ENCODE measurements at places on chromosomes 12 and 14.

DNA sequence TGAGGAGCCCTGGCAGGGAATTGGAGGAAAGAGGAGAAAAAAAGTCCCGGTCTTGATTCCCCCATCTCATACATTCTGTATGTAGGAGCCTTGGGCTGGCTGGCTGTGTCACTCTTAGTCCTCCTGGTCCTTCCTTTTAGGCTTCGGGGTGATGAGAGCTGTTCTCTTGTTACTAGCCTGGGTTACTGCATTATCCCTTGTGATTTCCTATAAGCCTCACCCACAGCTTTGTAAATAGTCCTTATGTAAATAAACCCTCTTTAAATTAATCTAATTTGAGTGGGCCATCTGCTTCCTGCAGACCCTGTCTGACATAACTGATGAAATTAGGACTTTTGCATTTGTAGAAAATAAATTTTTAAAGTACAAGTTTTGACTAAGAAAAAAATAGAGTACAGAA lies 19.2 kb downstream of the DNM1L start:
- DNase-seq: no peak

GRCh38 chr14:81819344-81819743 lies 285.7 kb upstream of the SEL1L start:
- no peak for DNase-seq

GRCh38 chr12:221736-222135 lies 7.8 kb upstream of the SLC6A12 start:
- DNase-seq: no peak

DNA sequence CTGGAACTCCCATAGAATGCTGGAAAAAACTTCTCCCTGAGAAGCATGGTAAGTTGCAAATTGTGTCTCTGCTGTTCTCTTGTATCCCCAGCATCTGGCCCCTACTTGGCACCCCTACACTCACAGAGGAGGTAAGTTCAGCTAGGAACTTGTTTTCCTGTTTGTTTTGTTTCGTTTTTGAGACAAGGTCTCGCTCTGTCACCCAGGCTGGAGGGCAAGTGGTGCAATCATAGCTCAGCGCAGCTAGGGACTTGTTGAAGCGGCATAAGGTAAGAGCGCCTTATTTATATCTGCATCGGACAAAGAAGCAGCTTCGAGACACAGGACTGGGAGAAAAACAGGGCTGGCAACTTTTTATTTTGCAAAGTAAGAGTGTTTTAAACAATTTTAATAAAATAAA lies 18.5 kb upstream of the ANO2 start:
- no peak for DNase-seq

DNA sequence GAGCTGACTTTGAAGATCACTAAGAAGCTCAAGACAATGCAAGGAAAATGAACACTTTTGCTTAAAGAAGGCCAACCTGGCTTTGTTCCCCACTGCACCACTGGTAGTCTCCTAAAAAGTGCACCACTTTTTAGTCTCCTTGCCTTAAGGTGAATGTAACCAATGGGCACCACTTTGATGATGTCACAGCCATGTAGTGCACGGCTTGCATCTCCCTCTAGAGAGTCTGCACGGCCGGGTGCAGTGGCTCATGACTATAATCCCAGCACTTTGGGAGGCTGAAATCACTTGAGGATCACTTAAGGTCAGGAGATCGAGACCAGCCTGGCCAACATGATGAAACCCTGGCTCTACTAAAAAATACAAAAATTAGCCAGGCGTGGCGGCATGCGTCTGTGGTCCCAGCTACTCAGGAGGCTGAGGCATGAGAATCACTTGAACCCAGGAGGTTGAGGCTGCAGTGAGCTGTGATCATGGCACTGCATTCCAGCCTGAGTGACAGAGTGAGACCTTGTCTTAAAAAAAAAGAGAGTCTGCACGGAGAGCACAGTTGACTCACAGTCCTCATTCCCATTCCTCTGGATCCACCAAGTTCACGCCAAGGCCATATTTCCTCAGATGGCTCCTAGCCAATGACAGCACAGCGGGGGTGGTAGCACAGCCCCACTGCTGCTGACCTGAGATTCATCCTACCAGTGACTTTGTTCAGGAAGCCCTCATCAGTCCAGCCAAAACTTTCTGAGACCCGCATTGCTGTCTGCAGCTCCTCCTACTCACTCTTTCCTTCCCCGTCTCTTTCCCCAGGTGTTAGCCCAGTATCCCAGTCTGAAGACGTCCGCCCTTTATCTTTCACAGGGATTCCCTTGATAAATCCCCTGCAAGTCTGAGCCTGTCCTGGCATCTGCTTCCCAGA lies 16.5 kb upstream of the IFT81 start:
- no peak for DNase-seq

- DNase-seq: no peak
Observed at GRCh38 chr12:95590775-95591174, 39.5 kb upstream of the USP44 start.

GRCh38 chr12:53336181-53336681 lies at the start of gene SP7:
TSS of gene SP7 (minus strand) at chr12:53336354. CDS start at chr12:53335646, 708 bp downstream.
- no peak for DNase-seq

GRCh38 chr12:107641154-107641553 lies 44.4 kb upstream of the PWP1 start:
- DNase-seq: no peak

- no peak for DNase-seq
Observed at GRCh38 chr14:43418324-43418723, 1088.8 kb downstream of the FSCB start.

- DNase-seq: no peak
Observed at GRCh38 chr12:115062741-115063140, 378.8 kb upstream of the TBX3 start.

- peak; percentile 66 for DNase-seq
Observed at GRCh38 chr14:61719344-61720293, 24.3 kb downstream of the HIF1A start.

DNA sequence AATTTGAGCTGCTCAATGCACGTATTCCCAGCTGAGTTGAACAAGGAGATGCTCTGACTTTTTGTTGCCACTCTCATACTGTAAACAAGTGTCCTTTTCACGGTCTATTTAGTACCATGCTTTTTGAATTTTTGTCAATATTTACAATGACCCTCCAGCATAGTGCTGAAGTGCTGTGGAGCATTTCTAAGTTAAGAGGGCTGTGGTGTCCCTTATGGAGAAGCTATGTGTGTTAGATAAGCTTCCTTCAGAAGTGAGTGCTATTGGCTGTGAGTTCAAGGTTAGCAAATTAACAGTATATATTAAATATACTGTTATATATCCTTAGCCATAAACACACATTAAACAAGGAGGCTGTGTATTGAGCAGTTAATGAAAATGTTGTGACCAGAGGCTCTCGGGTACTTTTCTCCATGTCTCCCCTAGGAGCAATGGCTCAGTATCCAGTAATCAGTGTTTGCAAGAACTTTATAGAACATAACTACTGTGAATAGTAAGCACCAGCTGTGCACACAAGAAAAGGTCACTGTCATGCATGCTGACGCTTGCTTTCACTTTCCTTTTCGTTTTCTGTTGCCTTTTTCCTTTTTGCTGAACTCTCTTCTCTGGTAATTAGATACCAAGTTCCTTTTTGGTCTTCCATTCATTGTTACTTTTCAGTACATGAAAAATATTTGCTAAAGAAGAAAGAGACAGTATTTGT lies 187.2 kb upstream of the NEDD1 start:
- no peak for DNase-seq

GRCh38 chr14:61545726-61546455 lies 149.4 kb upstream of the HIF1A start:
- no peak for DNase-seq

DNA sequence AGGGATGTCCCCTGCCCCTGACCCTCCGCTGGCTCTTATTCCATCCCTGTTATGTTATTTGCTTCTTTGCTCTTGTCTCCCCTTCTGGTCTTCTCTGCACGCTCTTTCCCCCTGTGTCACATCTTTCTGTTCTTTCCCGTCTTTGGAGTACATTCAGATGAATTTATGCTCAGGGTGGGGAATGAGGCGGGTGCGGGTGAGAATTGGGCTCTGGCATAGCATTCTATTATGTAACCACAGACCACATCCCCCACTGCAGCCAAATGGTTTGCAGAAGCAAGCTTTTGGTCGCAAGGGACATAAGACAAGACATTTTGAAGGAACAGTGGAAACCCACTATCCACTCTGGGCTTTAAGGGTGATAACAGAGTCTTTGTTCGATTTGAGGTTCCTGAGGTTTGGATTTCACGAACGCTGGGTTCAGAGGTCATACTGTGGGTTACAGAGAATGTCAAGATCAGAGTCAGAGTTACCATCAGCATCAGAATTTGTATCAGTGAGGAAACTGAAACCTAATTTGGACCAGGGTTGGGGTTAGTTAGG lies 3.8 kb downstream of the ENDOU start:
- DNase-seq: peak; percentile 36

DNA sequence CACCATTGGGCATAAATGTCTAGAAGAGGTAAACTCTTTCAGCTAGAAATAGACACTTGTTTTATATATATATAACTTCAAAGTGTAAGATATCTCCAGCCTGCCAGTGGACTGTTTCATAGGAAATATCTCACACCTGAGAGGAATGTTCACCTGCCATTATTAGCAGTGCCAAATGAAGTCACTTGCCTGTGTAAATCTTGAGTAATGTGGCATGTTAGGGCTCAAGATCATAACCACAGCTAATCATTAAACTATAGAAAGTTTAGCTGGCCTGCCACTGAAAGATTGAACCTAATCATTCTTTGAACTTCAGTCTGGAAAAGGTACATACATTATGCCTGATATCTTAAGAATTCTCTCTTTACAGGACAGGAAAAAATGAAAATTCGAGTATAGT lies 25.5 kb upstream of the KCNJ8 start:
- no peak for DNase-seq

GRCh38 chr14:105166571-105167302 lies 1.8 kb downstream of the JAG2 start:
- no peak for DNase-seq
